Pancreas (tissue), 10 donors: ENCODE measurements at places on chromosomes 13 and 19. TPM values are rescaled to one million over a fixed set of nuclear protein-coding genes. Genes with fewer than 3 reads are reported as not detected.

GRCh38 chr19:39381910-39382611 is 8.8 kb downstream of the PAF1 start:
- H3K36me3 ChIP-seq, result peaks cover 58% of the 10 kb centered on the region
- no peak overlapping the region for H3K4me3 ChIP-seq
- no peaks in the 10 kb centered on the region for H3K4me1 ChIP-seq

GRCh38 chr19:16234552-16235445 is 37.1 kb downstream of the AP1M1 start:
- H3K36me3 ChIP-seq, result no peaks in the 10 kb centered on the region
- H3K27me3 ChIP-seq, result no peaks in the 10 kb centered on the region
- no peak for DNase-seq
- no peak overlapping the region for H3K27ac ChIP-seq
- no peaks in the 10 kb centered on the region for H3K4me1 ChIP-seq

DNA sequence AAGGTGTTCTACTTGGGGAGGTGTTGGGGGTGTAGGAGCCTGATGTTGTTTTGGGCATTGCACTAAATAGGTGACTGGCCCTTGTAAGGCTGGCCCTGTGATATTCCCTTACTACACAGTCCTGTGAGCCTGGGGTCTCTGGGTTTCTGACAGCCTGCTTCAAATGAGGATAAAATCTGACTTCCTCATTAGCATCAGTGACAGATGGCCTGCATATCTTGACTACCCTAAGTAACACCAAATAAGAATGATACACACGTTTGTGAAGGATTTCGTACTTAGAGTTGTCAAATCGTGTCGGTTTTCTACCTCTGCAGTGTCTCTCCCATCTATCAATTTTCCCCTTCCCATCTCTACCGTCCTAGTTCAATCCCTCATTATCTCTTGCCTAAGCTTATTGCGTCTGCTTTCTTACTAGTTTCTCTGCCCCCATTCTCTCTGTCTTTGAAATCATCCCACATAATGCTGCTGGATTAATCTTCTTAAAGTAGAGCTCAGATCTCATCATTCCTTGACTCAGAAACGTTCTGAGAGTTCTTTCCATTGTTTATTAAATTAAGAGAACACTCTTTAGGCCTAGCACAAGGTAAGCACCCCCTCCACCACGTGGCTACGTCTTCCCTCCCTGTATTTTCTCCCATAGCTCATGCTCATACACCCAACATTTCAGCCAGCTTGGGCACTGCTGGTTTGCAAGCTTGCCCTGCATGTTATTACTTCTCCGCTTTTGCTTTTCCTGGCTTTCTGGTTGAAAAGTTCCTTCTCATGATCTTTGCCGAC is 26.2 kb upstream of the CNMD start:
- H3K27me3 ChIP-seq, result no peaks in the 10 kb centered on the region
- no peaks in the 10 kb centered on the region for H3K36me3 ChIP-seq
- no peak overlapping the region for H3K27ac ChIP-seq
- DNase-seq, result no peak
- H3K4me3 ChIP-seq, result no peak overlapping the region

- H3K27me3 ChIP-seq, result no peaks in the 10 kb centered on the region
- no peaks in the 10 kb centered on the region for H3K4me1 ChIP-seq
- H3K4me3 ChIP-seq, result no peak overlapping the region
- no peak overlapping the region for H3K27ac ChIP-seq
Observed at GRCh38 chr19:44707794-44708193, 8.8 kb downstream of the CEACAM16 start.

DNA sequence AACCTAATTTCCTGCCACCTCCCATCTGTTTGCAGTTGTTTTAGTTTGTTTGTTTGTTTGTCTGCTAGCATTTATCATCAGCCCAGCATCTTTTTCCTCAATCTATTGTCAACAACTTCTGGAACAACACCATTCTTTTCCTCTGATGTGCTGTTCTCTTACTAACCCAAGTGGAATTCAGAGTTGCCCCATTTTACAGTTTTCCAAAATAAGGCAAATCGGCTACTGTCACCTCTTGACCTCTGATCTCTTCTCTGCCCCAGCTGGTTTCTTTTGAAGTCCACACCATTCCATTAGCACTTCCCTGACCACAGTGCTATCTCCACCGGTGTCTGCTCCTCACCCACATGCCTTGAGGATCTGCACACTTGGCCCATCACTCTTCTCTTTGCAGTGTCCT is 102.4 kb downstream of the EFNB2 start:
- no peak overlapping the region for H3K4me3 ChIP-seq
- H3K36me3 ChIP-seq, result no peaks in the 10 kb centered on the region
- H3K4me1 ChIP-seq, result no peaks in the 10 kb centered on the region
- no peak for DNase-seq
- H3K27ac ChIP-seq, result no peak overlapping the region

DNA sequence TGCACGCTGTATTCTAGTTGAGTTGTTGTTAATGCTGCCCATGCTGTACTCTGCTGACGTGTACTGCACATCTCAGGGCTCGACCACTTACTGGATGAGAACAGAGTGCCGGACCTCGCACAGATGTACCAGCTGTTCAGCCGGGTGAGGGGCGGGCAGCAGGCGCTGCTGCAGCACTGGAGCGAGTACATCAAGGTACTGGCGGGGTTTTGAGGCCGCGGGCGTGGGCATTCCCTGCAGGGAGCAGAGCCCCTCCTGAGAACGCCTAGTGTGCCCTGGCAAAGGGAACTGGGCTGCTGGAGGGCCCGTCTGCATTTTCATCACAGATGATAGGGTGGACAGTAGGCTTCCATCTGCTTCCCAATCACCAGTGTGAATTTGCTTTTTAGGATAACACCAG is 29.9 kb downstream of the CUL4A start:
- no peak for DNase-seq
- H3K4me1 ChIP-seq, result no peaks in the 10 kb centered on the region
- no peak overlapping the region for H3K27ac ChIP-seq
- H3K27me3 ChIP-seq, result no peaks in the 10 kb centered on the region
- peaks cover 47% of the 10 kb centered on the region for H3K36me3 ChIP-seq

GRCh38 chr13:23969647-23970046 is 72.3 kb upstream of the C1QTNF9B start:
- DNase-seq, result no peak
- H3K27me3 ChIP-seq, result no peaks in the 10 kb centered on the region
- no peak overlapping the region for H3K27ac ChIP-seq
- no peak overlapping the region for H3K4me3 ChIP-seq
- no peaks in the 10 kb centered on the region for H3K36me3 ChIP-seq

- no peak overlapping the region for H3K4me3 ChIP-seq
- no peaks in the 10 kb centered on the region for H3K36me3 ChIP-seq
- DNase-seq, result no peak
- H3K27me3 ChIP-seq, result no peaks in the 10 kb centered on the region
- no peaks in the 10 kb centered on the region for H3K4me1 ChIP-seq
Observed at GRCh38 chr13:111949311-111949710, 117.6 kb upstream of the SOX1 start.

Gene WDFY2
- polyA plus RNA-seq, result 11.4 TPM

Gene PLK5
- polyA plus RNA-seq, result 0.23 TPM

- H3K36me3 ChIP-seq, result no peaks in the 10 kb centered on the region
- no peaks in the 10 kb centered on the region for H3K27me3 ChIP-seq
- H3K27ac ChIP-seq, result no peak overlapping the region
- peaks cover 5% of the 10 kb centered on the region for H3K4me1 ChIP-seq
Observed at GRCh38 chr19:6047741-6048251, 62.5 kb downstream of the RFX2 start.

- H3K27ac ChIP-seq, result no peak overlapping the region
- DNase-seq, result no peak
Observed at GRCh38 chr19:18119717-18120105, 22.1 kb downstream of the MAST3 start.

- peak; percentile 65 for DNase-seq
- H3K4me1 ChIP-seq, result peaks cover 9% of the 10 kb centered on the region
- no peaks in the 10 kb centered on the region for H3K36me3 ChIP-seq
- peak within 1 kb of the TSS; percentile 78 for H3K4me3 ChIP-seq
- H3K27me3 ChIP-seq, result no peaks in the 10 kb centered on the region
Observed at GRCh38 chr13:98576963-98577835, at the start of gene STK24. TSS of gene STK24 (minus strand) at chr13:98577107. CDS start at chr13:98576786, 321 bp downstream.

GRCh38 chr19:45716359-45717130 is 14.2 kb downstream of the FBXO46 start:
- H3K36me3 ChIP-seq, result no peaks in the 10 kb centered on the region
- H3K27me3 ChIP-seq, result no peaks in the 10 kb centered on the region
- H3K4me1 ChIP-seq, result peaks cover 8% of the 10 kb centered on the region
- H3K4me3 ChIP-seq, result peak overlapping the region; percentile 24
- peak overlapping the region; percentile 86 for H3K27ac ChIP-seq
- DNase-seq, result no peak

Gene SOX1
- not detected for polyA plus RNA-seq

Gene COMP
- 0.49 TPM for polyA plus RNA-seq

Gene RNF17
- not detected for polyA plus RNA-seq

- H3K36me3 ChIP-seq, result no peaks in the 10 kb centered on the region
- H3K4me1 ChIP-seq, result no peaks in the 10 kb centered on the region
- H3K27ac ChIP-seq, result no peak overlapping the region
- no peaks in the 10 kb centered on the region for H3K27me3 ChIP-seq
Observed at GRCh38 chr19:30785458-30786137, 413.4 kb downstream of the ZNF536 start.

DNA sequence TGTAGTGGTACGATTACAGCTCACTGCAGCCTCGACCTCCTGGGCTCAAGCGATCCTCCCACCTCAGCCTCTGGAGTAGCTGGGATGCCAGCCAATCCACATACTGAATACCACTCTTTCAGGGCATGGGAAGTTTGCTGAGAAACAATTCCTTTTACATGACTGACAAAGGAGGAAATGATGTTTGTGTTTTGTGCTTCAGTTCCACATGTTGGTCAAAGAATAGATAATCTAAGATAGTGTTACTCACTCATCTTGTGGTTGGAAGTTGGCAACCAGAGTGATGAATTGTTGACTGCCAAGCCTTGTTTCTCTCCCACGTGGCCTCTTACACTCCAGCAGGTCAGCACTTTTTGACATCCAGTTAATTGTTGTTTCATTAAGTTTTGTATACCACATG is 7.6 kb downstream of the MBD3L2B start:
- DNase-seq, result no peak
- no peaks in the 10 kb centered on the region for H3K36me3 ChIP-seq
- H3K4me3 ChIP-seq, result no peak overlapping the region
- H3K27ac ChIP-seq, result no peak overlapping the region
- no peaks in the 10 kb centered on the region for H3K4me1 ChIP-seq
- H3K27me3 ChIP-seq, result no peaks in the 10 kb centered on the region

DNA sequence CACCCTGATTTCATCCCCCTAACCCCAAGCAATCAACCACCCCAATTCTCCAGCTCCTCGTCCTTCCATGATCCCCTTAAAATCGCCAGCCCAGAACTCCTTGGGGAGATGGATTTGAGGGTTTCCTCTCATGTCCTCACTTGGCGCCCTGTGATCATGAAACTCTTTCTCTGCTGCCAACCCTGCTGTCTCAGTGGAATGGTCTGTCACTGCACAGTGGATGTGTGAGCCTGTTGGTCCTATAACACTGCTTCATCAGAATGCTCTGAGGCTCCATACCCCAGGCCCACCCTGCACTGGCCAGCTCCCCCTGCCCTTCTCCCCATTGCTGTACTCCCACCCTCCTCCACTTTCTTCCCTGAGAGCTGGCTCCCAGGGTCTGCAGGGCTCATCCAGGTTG is 12.6 kb upstream of the ZNF792 start:
- no peak overlapping the region for H3K4me3 ChIP-seq
- H3K36me3 ChIP-seq, result no peaks in the 10 kb centered on the region
- no peaks in the 10 kb centered on the region for H3K4me1 ChIP-seq
- DNase-seq, result no peak
- H3K27me3 ChIP-seq, result no peaks in the 10 kb centered on the region
- no peak overlapping the region for H3K27ac ChIP-seq

DNA sequence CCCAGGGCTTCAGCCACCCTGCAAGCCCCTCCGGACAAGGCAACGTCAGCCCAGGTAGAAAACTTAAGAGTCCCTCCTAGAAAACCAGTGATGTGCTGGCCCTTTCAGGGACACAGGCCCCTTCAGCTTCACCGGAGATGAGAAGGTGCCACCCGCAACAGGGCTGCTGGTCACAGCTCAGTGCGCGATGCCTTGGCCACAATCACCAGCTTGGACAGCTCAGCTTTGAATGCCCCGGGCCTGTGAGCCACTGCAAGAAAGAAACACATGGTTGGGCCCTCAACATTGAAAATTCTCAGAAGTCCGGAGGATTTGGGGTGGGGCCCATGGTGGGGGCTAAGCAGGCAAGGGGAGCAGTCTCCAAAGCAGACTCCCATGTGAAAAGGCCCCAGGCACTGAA is 12.3 kb downstream of the MYDGF start:
- no peaks in the 10 kb centered on the region for H3K27me3 ChIP-seq
- DNase-seq, result no peak
- no peaks in the 10 kb centered on the region for H3K4me1 ChIP-seq
- H3K27ac ChIP-seq, result no peak overlapping the region

GRCh38 chr13:26476111-26476781 is 81.2 kb upstream of the WASF3 start:
- H3K27ac ChIP-seq, result no peak overlapping the region
- H3K4me1 ChIP-seq, result no peaks in the 10 kb centered on the region
- DNase-seq, result no peak
- H3K27me3 ChIP-seq, result no peaks in the 10 kb centered on the region

DNA sequence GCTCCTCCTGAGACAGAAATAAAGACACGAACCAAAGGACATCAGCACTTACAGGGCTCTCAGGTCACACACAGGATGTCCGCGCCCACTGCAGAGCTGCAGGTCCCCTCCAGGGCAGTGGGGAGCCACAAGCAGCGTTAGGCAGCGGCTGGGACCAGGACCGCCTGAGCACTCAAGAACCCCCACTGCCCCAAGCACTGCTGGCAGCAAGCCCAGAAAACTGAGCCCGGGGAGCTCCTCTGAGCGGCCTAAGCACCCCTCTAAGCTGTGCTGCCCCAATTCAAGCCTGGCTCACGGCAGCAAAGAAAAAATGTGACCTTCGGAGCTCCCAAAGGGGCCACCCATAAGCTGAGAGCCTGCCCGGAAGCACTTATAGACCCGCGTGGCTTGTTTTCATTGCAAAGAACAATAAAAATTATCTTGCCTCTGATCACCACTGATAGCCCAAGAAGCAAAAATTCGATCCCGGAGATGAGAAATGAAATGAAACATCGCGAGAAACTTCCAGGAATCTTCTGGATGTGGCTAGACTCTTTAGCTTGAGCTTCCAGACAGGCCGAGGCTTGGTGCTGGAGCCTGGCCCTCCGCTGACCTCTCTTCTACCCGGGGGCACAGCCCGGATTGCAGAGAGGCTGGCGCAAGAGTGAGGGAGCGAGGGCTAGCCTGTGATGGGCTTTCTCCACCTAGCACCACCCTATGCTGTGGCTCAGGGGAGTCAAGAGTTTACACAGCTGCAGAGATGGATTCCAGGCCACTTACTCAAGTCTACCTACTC is 6.3 kb downstream of the DPP9 start:
- no peak for DNase-seq
- peaks cover 22% of the 10 kb centered on the region for H3K4me1 ChIP-seq
- H3K36me3 ChIP-seq, result peaks cover 29% of the 10 kb centered on the region
